ENCODE measurements at places on chromosomes 13 and 19.

- DNase-seq = no peak
Measured at GRCh38 chr19:10625003-10625761, at the start of gene SLC44A2. Gene SLC44A2 (plus strand): TSS chr19:10625553. CDS start chr19:10625634, 81 bp downstream.

- DNase-seq = no peak
Measured at GRCh38 chr13:29909081-29909730, 58.8 kb upstream of the UBL3 start.

GRCh38 chr19:39413272-39413910 lies 922 bp downstream of the PLEKHG2 start:
- DNase-seq = no peak

GRCh38 chr19:36256853-36257519 lies 42.1 kb downstream of the ZNF146 start:
- no peak for DNase-seq

DNA sequence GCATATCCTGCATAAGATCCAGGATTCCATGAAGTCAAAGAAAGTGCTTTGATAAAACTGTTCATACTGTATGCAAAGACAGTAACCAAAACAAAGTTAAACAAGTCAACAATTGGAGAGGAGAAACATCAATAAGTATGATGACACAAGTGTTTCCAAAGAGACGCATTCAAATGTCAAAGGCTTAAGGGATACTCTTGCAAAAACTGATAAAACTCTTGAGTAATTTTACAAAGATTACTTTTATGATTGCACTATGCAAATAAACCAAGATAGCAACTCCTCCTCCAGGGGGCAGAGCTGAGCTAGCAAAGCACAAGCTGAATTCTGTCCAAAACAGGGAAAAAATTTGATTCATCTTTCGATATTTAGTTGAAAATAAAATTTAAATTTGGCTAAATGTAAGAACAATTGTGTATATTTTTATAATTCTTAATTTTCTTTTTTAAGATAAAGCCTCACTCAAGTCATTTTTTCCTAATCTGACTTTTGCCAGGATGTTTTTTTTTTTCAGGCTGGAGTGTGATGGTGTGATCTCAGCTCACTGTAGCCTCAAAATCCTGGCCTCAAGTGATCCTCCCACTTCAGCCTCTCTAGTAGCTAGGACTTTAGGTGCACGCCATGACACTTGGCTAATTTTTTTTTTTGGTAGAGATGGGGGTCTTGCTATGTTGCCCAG lies 84.0 kb downstream of the MZT1 start:
- peak; percentile 83 for DNase-seq

- no peak for DNase-seq
Measured at GRCh38 chr13:75610466-75610865, 25.7 kb upstream of the LMO7 start.

- no peak for DNase-seq
Measured at GRCh38 chr19:11457115-11457514, 21.7 kb downstream of the PRKCSH start.
